ENCODE measurements at places on chromosomes 7 and 10.

DNA sequence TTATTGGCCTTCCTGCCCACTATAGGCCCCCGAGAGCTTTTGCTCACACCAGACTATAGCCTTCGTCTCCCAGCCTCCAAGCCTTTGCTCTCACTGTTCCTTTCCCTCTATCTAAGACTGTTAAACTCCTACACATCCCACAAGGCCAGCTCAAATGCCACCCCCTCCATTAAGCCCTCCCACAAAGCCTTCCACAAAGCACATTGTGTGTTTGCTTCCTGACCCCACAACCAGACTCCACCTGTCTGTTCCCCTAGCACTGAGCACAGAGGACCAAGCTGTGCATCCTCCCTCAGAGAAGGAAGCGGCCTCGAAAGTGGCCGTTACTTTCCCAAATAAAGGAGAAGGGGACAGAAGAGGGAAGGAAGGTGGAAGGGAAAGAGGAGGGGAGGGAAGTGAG, 1.3 kb downstream of the LOXL4 start:
- peaks cover 5% of the 10 kb centered on the region for H3K36me3 ChIP-seq
- peaks cover 58% of the 10 kb centered on the region for H3K27me3 ChIP-seq
- no peak overlapping the region for H3K27ac ChIP-seq
- peak overlapping the region; percentile 74 for H3K4me3 ChIP-seq

GRCh38 chr10:30538086-30538485, 91.5 kb downstream of the LYZL2 start:
- H3K27me3 ChIP-seq = no peaks in the 10 kb centered on the region
- no peak overlapping the region for H3K27ac ChIP-seq
- DNase-seq = no peak
- no peak overlapping the region for H3K4me3 ChIP-seq
- H3K36me3 ChIP-seq = no peaks in the 10 kb centered on the region

- H3K27ac ChIP-seq = peak overlapping the region; percentile 81
- peak overlapping the region; percentile 86 for H3K4me3 ChIP-seq
- H3K27me3 ChIP-seq = peaks cover 9% of the 10 kb centered on the region
- H3K36me3 ChIP-seq = no peaks in the 10 kb centered on the region
Measured at GRCh38 chr10:124802313-124802675, 675 bp downstream of the ABRAXAS2 start.

GRCh38 chr10:91416339-91416855, 6.3 kb downstream of the HECTD2 start:
- no peak overlapping the region for H3K27ac ChIP-seq
- H3K36me3 ChIP-seq = no peaks in the 10 kb centered on the region
- no peak overlapping the region for H3K4me3 ChIP-seq
- DNase-seq = no peak
- H3K4me1 ChIP-seq = peaks cover 4% of the 10 kb centered on the region

GRCh38 chr10:477620-478019, 211.8 kb downstream of the DIP2C start:
- peak overlapping the region; percentile 31 for H3K4me3 ChIP-seq
- H3K4me1 ChIP-seq = no peaks in the 10 kb centered on the region
- H3K27me3 ChIP-seq = no peaks in the 10 kb centered on the region
- H3K27ac ChIP-seq = no peak overlapping the region

DNA sequence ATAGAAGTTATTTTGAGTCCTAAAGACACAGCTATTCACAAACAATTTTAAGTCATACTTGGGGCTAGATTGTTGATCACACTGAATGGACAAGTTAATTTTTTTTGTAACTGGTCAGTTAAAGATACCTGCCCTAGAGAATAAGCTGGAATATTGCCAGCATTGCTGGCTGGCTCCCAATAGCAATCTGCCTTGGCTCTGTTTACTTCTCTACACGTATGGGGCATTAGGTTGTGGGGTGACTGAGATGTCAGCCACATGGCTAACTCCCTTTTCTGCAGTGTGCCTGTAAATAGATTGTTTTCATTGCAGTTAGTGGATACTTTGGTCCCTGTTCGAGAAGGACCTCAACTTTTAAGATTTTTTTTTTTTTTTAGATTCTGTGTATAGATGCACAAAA, 128.2 kb downstream of the SEMA3E start:
- DNase-seq = no peak
- no peaks in the 10 kb centered on the region for H3K27me3 ChIP-seq
- H3K4me1 ChIP-seq = no peaks in the 10 kb centered on the region
- no peak overlapping the region for H3K27ac ChIP-seq
- no peak overlapping the region for H3K4me3 ChIP-seq

- H3K27ac ChIP-seq = no peak overlapping the region
- no peak for DNase-seq
- H3K36me3 ChIP-seq = peaks cover 5% of the 10 kb centered on the region
- H3K4me3 ChIP-seq = no peak overlapping the region
- H3K4me1 ChIP-seq = peaks cover 13% of the 10 kb centered on the region
- H3K27me3 ChIP-seq = no peaks in the 10 kb centered on the region
Measured at GRCh38 chr10:99921948-99922347, 87.8 kb downstream of the DNMBP start.

DNA sequence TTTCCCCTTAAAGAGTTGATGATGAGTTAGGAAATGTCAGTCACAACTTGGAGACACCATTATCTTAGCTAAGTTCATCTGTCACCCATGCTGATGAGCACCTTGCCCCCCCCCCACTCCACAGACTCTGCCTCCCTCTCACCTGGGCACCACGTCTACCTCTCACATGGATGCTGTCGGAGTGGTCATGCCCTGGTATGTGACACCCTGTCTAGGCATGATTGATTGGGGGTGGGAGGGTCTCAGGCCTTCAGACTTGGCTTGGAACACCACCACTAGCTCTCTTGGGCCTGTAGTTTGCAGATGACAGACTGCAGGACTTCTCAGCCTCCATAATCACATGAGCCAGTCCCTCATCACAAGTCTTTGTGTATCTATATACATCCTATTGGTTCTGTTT, 78.0 kb downstream of the WDR37 start:
- no peak for DNase-seq
- no peaks in the 10 kb centered on the region for H3K27me3 ChIP-seq
- H3K4me1 ChIP-seq = peaks cover 6% of the 10 kb centered on the region
- H3K4me3 ChIP-seq = no peak overlapping the region

DNA sequence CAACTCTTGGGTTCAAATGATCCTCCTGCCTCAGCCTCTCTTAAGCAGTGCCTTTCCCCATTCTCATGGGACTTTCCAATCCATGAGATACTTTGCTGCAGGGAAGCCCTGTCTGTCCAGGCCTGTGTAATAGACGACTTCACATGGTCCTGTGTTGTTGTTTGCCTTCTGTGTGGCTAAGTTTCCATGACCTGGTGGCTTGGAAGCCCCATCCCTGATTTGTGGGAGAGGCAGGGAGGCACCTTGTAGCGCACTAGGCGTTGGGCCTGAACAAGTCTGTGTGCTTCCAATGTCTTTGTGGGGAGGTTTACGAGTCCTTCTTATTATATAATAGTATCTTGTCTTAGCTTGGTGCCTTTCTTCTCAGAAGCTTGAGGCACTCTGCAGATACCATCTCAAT, 49.1 kb downstream of the TCF7L2 start:
- no peaks in the 10 kb centered on the region for H3K4me1 ChIP-seq
- no peak overlapping the region for H3K4me3 ChIP-seq
- H3K36me3 ChIP-seq = peaks cover 3% of the 10 kb centered on the region
- H3K27ac ChIP-seq = no peak overlapping the region

- H3K27ac ChIP-seq = no peak overlapping the region
- peaks cover 5% of the 10 kb centered on the region for H3K27me3 ChIP-seq
- DNase-seq = no peak
- H3K4me3 ChIP-seq = no peak overlapping the region
- H3K36me3 ChIP-seq = no peaks in the 10 kb centered on the region
Measured at GRCh38 chr7:26989897-26990670, 105.7 kb downstream of the HOXA1 start.

GRCh38 chr10:118590334-118590733, 5.1 kb downstream of the PRLHR start:
- no peak for DNase-seq
- H3K27me3 ChIP-seq = peaks cover 56% of the 10 kb centered on the region
- H3K36me3 ChIP-seq = no peaks in the 10 kb centered on the region
- H3K27ac ChIP-seq = no peak overlapping the region
- H3K4me3 ChIP-seq = no peak overlapping the region
- H3K4me1 ChIP-seq = peaks cover 5% of the 10 kb centered on the region

- no peak for DNase-seq
- no peak overlapping the region for H3K27ac ChIP-seq
- H3K4me3 ChIP-seq = no peak overlapping the region
- H3K27me3 ChIP-seq = peaks cover 57% of the 10 kb centered on the region
- peaks cover 4% of the 10 kb centered on the region for H3K36me3 ChIP-seq
Measured at GRCh38 chr7:127632276-127632910, 14.5 kb upstream of the PAX4 start.

- H3K27me3 ChIP-seq = peaks cover 6% of the 10 kb centered on the region
- H3K36me3 ChIP-seq = no peaks in the 10 kb centered on the region
- no peak for DNase-seq
- no peak overlapping the region for H3K4me3 ChIP-seq
- H3K27ac ChIP-seq = no peak overlapping the region
- H3K4me1 ChIP-seq = no peaks in the 10 kb centered on the region
Measured at GRCh38 chr10:49737474-49738201, 24.5 kb downstream of the OGDHL start.

DNA sequence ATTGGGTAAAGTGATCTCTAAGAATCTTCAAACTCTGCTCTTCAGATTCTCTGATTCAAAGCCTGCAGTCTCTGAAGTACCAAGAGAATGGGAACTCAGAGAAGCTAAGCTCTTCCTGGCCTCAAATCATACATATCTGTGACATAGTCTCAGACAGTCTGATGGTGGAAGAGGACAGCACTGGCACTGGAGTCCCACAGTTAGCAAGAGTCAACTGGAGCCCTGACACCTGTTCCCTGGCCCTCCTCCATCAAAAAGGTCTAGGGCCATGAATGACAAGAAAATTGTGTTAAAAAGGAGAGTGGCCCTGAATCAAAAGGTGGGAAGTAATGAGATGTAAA, 37.7 kb downstream of the PRSS2 start:
- H3K36me3 ChIP-seq = peaks cover 1% of the 10 kb centered on the region
- H3K27me3 ChIP-seq = no peaks in the 10 kb centered on the region
- peaks cover 91% of the 10 kb centered on the region for H3K4me1 ChIP-seq
- H3K27ac ChIP-seq = peak overlapping the region; percentile 100
- H3K4me3 ChIP-seq = peak overlapping the region; percentile 91
- DNase-seq = no peak
